Activated CD4-positive, alpha-beta T cell treated with anti-CD3 and anti-CD28 coated beads for 36 hours (primary cell): ENCODE measurements at places on chromosomes 3 and 15. TPM values are rescaled to one million over a fixed set of nuclear protein-coding genes. Genes with fewer than 3 reads are reported as not detected.
A peak's percentile ranks its signal among the peaks of the same experiment; 100 is the strongest.

Gene TRIM71
- 0.04 TPM for total RNA-seq

- H3K36me3 ChIP-seq = no peaks in the 10 kb centered on the region
- H3K27me3 ChIP-seq = no peaks in the 10 kb centered on the region
- no peak overlapping the region for H3K27ac ChIP-seq
- H3K4me1 ChIP-seq = no peaks in the 10 kb centered on the region
These were observed 423.2 kb downstream of the EPHB1 start for GRCh38 chr3:135218304-135218703.

DNA sequence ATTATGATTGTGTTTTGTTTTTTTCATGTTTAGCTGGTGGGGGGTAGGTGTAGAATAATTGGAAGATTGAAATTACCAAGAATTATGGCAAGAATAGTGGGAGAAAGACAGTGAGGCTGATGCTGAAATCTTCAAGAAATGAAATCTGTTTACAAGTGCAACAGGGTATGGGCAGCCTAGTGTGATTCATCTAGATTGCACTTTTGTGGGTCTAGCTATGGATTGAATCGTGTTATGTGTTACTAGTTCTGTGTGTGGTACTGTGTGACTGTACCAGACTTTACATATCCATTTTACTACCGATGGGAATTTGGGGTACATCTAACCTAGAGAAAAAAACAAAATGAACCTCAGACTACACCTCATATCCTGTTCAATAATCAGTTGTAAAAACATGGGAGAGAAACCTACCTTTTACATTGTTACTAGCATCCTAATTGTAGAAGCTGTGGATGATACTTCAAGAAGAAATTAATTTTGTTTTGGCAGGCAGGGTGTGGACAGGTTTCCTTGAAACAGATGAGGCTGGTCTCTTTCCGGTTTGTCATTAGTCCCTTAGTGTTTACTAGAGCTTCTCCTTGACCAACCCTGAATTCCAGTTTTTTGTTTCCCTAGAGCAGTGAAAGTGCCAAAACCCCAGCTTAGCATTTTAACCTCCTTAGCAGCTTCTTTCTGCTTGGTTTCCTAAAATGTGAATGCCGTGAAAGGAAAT, 47.9 kb downstream of the OPA1 start:
- H3K4me3 ChIP-seq = no peak overlapping the region
- no peaks in the 10 kb centered on the region for H3K27me3 ChIP-seq
- H3K4me1 ChIP-seq = no peaks in the 10 kb centered on the region

GRCh38 chr3:196684548-196685407, 27.3 kb downstream of the CEP19 start:
- DNase-seq = peak; percentile 77
- peaks cover 12% of the 10 kb centered on the region for H3K4me1 ChIP-seq

- H3K4me3 ChIP-seq = no peak overlapping the region
- DNase-seq = peak; percentile 43
- H3K27ac ChIP-seq = no peak overlapping the region
- H3K4me1 ChIP-seq = peaks cover 9% of the 10 kb centered on the region
- no peaks in the 10 kb centered on the region for H3K36me3 ChIP-seq
These were observed 51.7 kb upstream of the HES1 start for GRCh38 chr3:194084284-194084683.

- no peaks in the 10 kb centered on the region for H3K4me1 ChIP-seq
- no peak for DNase-seq
- H3K27ac ChIP-seq = no peak overlapping the region
- no peaks in the 10 kb centered on the region for H3K27me3 ChIP-seq
- H3K36me3 ChIP-seq = no peaks in the 10 kb centered on the region
These were observed 53.5 kb downstream of the PLXNA1 start for GRCh38 chr3:127036209-127037020.

DNA sequence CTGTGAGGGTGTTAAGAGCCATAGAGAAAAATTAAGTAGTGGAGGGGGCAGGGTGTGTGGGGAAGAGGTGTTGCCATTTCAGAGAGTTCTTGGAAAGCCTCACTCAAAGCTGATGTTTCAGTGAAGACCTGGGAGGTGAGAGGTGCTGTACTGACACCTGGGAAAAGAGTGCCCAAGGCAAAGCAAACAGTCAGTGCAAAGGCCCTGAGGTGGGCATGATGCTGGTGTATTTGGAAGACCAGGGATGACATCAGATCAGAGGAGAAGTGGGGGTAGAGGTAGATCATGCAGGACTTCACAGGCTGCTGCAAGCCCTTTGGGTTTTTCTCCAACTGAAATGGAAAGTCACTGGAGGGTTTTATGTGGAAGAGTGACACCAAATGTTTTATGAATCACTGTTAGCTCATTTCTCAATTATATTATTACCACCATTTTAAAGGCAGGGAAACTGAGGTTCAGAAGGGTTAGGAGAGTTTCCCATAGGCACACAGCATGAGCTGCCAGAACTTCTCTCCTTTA, 42.8 kb upstream of the SMAD3 start:
- no peaks in the 10 kb centered on the region for H3K36me3 ChIP-seq
- H3K27me3 ChIP-seq = peaks cover 6% of the 10 kb centered on the region
- peaks cover 26% of the 10 kb centered on the region for H3K4me1 ChIP-seq
- H3K27ac ChIP-seq = no peak overlapping the region
- no peak overlapping the region for H3K4me3 ChIP-seq

DNA sequence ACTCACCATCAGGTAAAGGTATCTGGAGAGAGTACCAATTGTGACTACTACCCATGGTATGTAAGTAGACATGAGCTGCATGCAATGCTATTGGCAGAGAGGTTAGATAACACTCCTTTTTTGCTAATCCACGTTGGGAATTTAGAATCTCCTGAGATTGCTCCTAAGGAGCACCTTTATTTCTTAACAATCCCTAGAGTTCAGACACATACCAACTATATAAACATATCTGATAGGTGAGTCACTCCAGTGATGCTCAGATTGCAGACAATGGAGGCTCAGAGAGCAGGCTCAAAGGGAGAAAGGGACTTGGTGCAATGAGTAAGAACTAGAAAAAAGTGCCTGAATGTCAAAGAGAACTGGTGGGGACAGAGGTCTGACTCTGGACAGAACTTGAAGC, 47.0 kb upstream of the LRRFIP2 start:
- H3K36me3 ChIP-seq = no peaks in the 10 kb centered on the region
- no peak overlapping the region for H3K27ac ChIP-seq
- DNase-seq = no peak
- peaks cover 2% of the 10 kb centered on the region for H3K27me3 ChIP-seq

Gene APBA2
- total RNA-seq = 12.8 TPM

DNA sequence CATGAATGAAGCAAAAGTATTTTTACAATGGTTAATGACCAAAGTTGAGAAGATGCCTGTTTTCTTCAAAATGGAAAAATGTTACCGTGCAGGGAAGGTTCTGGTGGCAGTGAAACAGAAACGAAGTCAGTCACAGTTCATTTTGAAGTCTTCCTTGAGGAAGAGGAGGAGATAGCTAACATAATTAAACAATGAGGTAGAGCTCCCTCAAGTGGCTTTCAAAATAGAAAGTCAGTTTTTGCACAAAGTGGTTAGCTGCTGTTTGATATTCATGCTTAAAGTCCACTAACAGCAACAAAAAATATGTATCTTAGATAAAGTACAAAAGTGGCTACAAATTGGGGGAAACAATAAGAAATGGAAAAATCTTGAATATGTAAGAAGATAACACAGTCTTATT, 87.3 kb downstream of the TFG start:
- H3K27me3 ChIP-seq = no peaks in the 10 kb centered on the region
- H3K4me1 ChIP-seq = peaks cover 5% of the 10 kb centered on the region
- no peaks in the 10 kb centered on the region for H3K36me3 ChIP-seq
- H3K4me3 ChIP-seq = no peak overlapping the region
- H3K27ac ChIP-seq = no peak overlapping the region

DNA sequence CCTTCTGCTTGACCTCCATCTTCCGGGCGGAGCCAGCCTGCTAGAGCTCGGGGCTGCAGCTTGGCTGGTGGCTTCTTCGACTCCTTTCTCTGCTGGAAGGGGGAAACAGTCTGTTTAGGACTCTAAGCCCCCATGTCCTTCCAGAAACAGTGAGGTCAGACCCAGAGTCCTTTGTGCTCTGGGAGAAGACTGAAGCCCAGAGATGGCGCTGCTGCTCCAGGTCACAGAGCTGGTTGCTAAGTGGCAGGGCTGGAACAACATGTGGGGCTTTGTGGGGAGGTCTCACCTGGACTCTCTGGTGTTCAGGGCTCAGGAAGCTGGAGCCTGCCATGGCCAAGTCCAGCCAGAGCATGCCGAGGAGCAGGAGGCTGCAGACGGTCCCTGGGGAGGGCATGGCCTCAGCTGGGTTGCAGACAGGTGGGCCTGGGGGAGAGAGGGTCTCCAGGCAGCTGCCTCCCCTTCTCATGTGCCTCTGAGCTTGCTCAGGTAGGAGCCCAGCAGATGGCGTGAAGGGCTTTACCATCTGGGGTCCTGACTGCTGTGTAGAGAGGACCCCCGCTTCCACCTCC, 2.9 kb downstream of the GHRL start:
- H3K4me3 ChIP-seq = no peak overlapping the region
- peaks cover 30% of the 10 kb centered on the region for H3K4me1 ChIP-seq
- H3K27me3 ChIP-seq = no peaks in the 10 kb centered on the region
- peaks cover 37% of the 10 kb centered on the region for H3K36me3 ChIP-seq
- no peak overlapping the region for H3K27ac ChIP-seq
- DNase-seq = no peak

DNA sequence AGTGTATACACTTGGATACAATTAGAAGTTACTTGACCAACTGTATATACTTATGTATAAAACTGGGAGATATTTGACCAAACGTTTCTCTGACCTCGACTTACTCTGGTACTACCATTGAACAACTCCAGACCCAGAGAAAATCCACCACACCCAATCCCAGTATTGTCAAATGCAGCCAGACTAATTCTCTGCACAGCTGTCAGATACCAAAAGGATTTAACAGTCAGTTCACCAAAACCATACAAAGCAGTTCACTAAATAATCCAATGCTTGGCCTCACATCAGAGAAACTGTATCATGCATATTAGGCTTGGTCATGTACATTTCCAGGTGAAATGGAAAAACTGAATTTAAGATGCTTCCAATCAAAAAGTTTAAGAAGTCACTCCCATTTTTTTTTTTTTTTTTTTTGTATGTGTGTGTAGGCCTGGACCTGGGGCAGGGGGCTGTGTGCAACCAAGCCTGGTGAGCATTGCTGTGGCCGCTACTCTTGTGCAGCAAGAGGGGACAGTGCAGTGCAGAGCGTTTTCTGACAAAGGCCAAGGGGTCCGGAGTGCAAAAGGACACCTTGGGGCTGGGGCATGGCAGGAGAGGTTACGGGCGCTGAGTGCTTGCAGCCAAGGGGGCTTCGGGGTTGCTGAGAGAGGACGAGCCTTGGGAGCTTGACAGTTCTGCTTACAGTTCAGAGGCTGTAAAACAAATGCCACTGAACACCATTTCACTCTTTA, 1.4 kb downstream of the TOMM70 start:
- peak; percentile 5 for DNase-seq
- peaks cover 20% of the 10 kb centered on the region for H3K36me3 ChIP-seq
- peak overlapping the region; percentile 78 for H3K4me3 ChIP-seq
- peaks cover 51% of the 10 kb centered on the region for H3K4me1 ChIP-seq

Gene MST1R
- total RNA-seq = 1.2 TPM

DNA sequence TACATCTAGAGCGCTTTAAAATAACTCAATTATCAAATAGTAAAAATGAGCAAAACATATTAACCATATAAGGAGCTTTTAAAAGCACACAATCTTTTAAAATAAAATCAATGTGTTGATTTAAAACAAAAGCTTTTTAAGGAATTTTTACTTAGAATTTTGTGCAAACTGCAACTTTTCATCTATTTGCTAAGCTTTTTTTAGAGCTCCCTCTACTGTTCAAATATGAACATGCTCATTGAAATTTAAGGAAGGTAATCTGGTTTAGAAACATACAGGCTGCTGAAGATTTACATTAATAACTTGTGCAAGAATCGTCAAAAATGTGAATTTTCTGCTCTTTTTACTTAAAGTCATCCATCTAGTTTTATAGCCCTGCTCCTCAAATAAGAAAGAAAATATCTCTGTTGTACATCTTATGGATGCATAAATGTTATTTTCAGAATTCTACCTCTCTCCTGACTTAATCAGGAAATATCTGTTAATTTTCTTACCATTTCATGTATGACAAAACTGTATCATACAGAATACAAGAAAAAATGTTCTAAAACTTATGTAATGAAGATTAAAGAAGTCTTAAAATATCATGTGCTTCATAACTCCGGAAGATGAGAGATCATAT, 469.4 kb upstream of the ROBO2 start:
- DNase-seq = no peak
- no peak overlapping the region for H3K4me3 ChIP-seq
- no peaks in the 10 kb centered on the region for H3K36me3 ChIP-seq
- H3K4me1 ChIP-seq = no peaks in the 10 kb centered on the region
- H3K27ac ChIP-seq = no peak overlapping the region
- H3K27me3 ChIP-seq = no peaks in the 10 kb centered on the region

Gene OXNAD1
- total RNA-seq = 34.6 TPM

DNA sequence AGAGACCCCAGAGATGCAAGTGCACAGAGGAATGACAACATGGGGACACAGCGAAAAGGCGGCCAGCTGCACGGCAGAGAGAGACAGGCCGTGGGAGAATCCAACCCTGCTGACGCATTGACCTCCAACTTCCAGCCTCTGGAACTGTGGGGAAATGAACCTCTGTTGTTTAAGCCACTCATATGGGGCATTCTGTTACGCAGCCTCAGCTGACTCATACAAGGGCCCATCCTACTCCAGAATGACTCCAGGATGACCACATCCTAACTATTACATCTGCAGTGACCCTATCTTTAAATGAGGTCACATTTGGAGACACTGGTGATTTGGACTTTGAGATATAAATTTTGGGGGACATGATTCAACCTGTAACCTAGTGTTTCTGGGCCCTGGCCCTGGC, 44.0 kb downstream of the KLF15 start:
- no peaks in the 10 kb centered on the region for H3K27me3 ChIP-seq
- no peaks in the 10 kb centered on the region for H3K36me3 ChIP-seq
- no peaks in the 10 kb centered on the region for H3K4me1 ChIP-seq
- no peak for DNase-seq

Gene XCR1
- not detected for total RNA-seq

GRCh38 chr15:48582452-48583247, 62.9 kb downstream of the FBN1 start:
- no peaks in the 10 kb centered on the region for H3K36me3 ChIP-seq
- no peak overlapping the region for H3K27ac ChIP-seq
- no peaks in the 10 kb centered on the region for H3K27me3 ChIP-seq
- DNase-seq = no peak
- H3K4me1 ChIP-seq = no peaks in the 10 kb centered on the region
- H3K4me3 ChIP-seq = no peak overlapping the region
